ENCODE measurements at places on chromosomes 13 and 19.

DNA sequence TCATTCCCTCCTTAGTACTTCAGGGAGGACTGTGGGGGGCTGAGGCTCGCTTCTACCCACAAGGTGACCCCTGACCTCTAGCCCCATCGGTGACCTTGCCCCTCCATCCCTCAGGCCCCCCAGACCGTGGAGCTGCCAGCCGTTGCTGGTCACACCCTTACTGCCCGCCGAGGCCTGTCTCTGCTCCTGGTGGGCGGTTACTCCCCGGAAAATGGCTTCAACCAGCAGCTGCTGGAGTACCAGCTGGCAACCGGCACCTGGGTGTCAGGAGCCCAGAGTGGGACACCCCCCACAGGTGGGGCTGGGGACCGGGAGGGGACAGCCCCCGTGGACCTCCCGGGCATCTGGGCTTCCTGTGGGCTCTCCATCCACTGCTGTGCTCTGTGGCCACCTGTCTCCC lies 31.9 kb downstream of the MEGF8 start:
- no peak for DNase-seq

DNA sequence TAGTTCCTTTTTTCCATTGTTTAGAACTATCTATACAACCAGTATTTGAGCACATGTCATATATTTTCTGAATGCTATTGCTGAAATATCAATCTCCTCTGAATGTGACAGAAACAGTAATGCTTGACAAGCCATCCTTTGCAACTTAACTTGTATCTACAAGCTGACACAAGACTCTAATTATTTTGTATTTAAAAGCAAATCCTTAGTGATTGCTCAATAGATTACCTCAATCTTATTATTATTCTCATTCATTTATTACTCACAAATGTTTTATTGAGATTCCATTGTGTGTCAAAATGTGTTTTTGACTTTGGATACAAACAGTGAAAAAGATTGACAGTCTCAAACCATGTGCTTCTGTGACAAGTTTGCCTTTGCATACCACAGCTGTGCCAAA lies 787.8 kb upstream of the PRR20A start:
- DNase-seq = no peak

DNA sequence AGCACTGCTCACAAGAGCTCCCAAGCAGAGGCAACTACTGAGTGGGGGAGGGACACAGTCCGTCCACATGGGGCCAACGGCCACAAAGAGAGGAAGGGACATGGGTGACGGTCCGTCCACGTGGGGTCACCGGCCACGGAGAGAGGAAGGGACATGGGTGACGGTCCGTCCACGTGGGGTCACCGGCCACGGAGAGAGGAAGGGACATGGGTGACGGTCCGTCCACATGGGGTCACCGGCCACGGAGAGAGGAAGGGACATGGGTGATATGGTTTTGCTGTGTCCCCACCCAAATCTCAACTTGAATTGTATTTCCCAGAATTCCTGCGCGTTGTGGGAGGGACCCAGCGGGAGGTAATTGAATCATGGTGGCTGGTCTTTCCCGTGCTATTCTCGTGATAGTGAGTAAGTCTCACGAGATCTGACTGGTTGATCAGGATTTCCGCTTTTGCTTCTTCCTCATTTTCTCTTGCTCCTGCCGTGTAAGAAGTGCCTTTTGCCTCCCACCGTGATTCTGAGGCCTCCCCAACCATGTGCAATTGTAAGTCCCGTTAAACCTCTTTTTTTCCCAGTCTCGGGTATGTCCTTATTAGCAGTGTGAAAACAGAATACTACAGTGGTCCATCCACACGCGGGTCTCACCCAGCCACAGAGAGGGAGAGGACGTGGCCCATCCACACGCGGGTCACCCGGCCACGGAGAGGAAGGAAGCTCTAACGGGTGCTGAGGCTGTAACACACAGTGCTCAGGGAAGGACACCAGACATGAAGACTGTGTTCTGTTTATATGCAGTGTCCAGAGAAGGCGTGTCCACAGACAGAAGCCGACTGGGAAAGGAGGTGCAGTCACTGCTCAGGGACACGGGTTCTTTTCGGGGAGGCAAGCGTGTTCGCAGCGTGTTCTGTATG lies 48.5 kb downstream of the GAS6 start:
- no peak for DNase-seq

DNA sequence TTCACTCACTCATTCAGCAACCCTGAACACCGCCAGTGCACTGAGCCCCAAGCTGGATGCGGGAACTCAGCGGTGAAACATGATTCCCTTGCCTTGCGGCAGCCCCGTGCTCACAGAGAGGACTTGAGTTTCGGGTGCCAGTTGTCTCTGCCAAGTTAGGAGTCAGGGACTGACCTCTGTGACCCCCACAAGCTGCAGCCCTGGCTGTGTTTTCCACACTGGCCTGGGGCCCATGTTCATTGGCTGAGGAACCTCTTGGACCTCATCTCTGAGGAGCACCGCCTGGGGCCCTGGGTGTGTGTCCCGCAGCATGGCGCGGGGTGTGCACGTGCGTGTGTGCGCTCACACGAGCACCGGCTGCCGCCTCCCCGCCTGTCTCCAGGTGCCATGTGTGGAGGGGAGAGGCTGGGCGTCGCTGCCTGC lies 31.0 kb downstream of the CAPN12 start:
- DNase-seq = no peak

- no peak for DNase-seq
Observed at GRCh38 chr19:41425174-41426115, 1.7 kb downstream of the B3GNT8 start.

DNA sequence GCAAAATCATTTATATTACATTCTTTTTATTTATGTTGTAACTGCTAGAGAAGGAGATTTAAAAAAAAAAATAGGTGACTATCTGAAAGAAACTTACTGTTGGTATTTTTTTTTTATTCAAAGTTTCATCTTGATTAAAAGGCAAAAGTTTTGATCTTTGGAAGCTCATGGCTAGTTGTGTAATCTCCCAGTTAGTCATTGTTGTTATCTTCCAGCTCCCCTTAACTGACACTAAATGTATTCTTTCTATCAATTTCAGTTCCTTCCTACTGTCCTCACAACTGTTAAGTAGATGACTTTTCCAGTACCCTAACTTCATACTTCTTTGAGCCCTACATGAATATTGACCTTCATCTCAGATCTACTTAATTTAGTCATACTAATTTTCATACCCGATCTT lies 71.1 kb downstream of the PIBF1 start:
- no peak for DNase-seq

- DNase-seq = no peak
Observed at GRCh38 chr13:23673354-23673753, 103.1 kb downstream of the TNFRSF19 start.

DNA sequence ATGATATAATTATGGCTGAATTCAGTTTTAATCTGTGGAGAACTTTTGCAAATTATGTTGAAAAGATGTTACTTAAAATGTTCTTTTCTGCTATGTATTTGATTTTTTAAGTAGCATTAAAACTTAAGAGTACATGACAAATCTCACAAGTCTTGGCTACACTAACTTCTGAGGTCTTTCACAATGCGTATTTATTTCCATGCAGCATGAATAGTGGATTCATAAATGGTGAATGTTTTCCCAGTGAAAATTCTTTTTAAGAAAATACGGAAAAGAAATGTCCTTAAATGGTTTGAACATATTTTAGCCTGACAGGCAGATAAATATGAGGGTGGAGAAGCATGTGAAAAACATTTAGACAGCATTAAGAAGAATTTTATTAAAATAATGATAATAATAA lies 30.2 kb downstream of the GARRE1 start:
- no peak for DNase-seq

DNA sequence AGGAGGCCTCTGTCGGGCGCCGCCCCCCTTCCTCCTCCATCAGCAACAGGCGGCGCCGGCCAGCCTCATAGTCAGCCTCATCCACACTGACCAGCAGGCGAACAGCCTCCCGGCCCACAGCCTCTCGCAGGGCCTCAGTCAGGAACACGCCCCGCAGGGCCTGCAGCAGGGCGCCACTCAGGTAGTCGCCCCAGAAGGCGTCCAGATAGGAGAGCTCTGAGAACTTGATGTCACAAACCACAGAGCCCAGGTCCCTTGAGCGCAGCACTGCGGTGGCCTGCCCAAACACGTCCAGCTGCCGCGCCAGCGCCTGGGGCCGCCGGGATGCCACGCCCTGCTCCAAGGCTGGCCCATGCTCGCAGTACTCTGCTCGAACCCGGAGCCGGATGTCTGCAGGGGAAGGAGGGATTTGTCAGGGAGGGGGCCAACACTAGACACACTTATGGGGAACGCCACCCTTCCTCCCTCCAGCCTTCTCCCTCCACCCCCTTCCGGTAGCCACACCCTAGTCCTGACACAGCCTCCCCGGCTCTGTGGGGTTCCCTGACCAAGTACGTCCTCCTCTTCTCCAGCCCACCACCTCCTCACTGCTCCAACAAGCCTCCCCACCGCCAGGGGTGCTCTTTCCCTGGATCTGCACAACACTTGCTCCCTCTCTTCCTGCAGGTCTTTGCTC lies 17.9 kb downstream of the DEDD2 start:
- DNase-seq = no peak

DNA sequence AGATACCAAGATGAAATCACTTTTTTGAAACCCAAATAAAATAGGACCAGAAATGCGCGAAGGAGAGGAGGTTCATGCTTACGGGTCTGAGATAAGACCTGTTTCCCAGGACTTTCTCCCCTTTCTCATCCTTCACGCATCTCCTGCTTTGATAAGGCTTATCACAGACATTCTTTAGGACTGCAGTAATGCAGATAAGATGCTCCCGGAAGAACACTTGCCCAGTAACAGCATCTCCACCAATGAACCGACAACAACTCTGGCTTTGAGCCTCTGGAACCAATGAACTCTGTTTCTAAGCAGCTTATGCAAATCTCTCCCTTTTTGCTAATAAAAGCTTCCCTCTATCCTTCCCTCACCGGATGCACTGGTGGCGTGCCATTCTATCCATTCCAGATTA lies 783.4 kb upstream of the ARGLU1 start:
- DNase-seq = no peak

GRCh38 chr19:43675269-43675879 lies 5.4 kb upstream of the PLAUR start:
- no peak for DNase-seq

DNA sequence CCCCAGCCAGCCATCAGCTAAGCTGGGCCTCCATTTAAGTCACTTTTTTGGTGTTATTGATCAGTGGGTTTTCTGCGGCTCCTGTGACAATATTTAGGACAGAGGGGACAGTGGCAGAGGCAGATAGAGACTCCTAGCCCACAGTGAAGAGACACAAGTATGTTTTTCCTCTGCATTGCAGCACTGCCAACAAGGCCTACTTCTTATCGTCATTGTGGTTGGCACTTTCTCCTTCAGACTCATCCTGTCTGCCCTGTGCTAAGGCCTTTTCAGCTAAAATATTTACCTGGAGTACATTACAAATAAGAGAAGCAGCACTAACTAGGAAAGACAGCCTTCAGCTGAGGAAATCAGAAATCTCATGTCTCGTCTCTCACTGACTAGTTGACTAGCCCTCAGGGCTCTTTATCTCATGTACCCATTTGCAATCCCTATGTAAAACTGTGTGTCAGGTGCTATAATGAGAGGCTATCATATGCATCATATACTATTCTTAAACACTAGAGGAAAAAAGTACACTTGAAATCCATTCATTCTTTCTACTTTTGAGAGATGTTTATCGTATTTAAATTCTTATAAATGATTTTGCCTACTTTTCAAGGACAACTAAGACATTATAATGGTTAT lies 62.2 kb downstream of the ZAR1L start:
- no peak for DNase-seq

DNA sequence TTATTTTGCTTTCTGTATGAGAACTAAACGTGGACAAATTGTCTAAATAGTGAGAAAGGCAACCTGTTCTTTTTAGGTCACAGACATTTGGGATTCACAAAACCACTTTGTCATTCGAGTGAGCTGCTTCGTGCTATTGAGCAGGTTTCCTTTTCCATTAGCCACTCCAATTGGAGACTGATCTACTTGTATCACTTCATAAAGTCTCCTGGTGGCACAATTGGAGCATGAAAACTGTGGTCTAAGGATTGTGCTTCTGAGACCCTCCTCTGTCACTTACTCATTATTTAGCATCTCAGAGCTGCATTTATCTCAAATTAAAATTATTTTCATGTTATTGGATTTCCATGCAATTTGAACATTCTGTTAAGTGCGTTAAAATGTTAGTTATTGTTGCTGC lies 397.7 kb downstream of the TDRD3 start:
- no peak for DNase-seq

GRCh38 chr13:30708541-30708940 lies 26.8 kb upstream of the ALOX5AP start:
- no peak for DNase-seq

GRCh38 chr19:8302357-8302691 lies 5.8 kb downstream of the CD320 start:
- DNase-seq = no peak

GRCh38 chr19:36140304-36141038 lies 605 bp downstream of the CAPNS1 start:
- no peak for DNase-seq

- DNase-seq = peak; percentile 97
Observed at GRCh38 chr19:4057931-4058692, 8.6 kb downstream of the ZBTB7A start.

- DNase-seq = no peak
Observed at GRCh38 chr13:102905905-102906771, 60.3 kb downstream of the ERCC5 start.

- no peak for DNase-seq
Observed at GRCh38 chr13:73090116-73090822, 31.5 kb downstream of the KLF5 start.

- peak; percentile 74 for DNase-seq
Observed at GRCh38 chr19:18424890-18425514, 5.8 kb downstream of the SSBP4 start.

- DNase-seq = no peak
Observed at GRCh38 chr13:110067355-110068175, 239.4 kb downstream of the COL4A1 start.

DNA sequence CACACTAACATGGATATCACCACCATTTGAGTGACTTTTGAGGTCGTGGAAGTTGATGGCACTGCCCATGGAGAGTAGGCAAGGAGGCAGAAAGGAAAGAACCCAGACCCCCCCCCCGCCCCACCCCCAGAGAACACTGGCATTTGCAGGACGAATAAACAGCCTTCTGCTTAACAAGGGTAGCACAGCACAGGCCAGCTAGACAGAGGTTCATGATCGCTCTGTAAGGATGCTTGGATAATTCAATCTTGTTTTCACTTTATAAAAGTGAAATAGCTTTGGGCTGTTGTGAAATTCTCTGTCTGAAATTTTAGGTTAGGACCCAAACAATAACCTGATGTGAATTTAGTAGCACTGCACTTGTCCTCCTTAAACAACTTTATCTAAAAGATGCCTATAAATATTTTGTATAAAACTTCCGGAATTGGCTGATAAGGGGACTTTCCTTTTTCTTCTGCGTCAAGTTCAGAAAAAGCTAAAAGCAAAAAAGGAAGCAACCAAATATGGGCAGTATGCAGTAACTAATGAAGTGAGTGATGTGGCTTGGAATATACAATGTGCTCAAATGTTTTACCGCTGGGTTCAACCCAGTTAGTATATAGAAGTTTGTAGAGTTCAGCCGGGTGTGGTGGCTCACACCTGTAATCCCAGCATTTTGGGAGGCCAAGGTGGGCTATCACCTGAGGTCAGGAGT lies 163.7 kb downstream of the SHISA2 start:
- DNase-seq = no peak
